ENCODE measurements at places on chromosomes 12 and 14.

- DNase-seq: no peak
Observed at GRCh38 chr12:125194987-125195386, 129.8 kb downstream of the AACS start.

GRCh38 chr14:72753879-72754400 is 140.0 kb downstream of the DPF3 start:
- DNase-seq: no peak

- DNase-seq: no peak
Observed at GRCh38 chr12:91868054-91868453, 277.6 kb downstream of the BTG1 start.

DNA sequence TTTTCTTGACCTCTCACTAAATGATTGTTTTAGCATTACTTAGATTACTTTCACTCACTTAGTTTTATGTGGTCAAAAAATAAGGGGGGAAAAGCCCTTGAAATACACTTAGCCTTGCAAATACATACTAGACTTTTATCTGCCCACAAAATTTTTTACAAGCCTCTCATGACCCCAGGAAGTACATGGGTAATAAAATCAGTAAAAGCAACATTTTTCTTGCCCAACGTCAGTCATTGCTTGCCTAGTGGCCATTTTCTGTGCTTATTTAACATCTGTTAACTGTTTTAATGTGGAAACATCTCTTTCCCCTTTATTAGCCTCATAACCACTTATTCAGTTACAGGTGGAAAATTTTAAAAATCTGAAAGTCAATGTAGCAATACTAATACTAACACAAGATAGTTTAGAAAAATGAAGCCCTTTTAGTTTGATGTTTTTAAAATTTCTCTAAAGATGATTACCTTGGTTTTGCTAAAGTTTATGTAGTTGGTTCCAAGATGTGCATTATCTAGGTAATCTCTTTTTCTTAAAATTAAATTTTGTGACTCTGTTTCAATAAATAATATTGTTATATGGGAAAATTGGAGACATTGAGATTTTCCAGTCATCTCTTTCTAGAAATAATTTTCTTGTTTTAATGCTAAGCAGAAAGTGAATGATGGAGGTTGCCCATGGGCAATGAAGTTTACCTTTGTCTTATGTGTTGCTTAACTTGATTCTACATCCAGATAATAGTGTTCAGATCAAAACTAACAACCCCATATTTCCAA is 175.5 kb downstream of the TMTC2 start:
- DNase-seq: no peak

- no peak for DNase-seq
Observed at GRCh38 chr12:60391051-60391450, 795.2 kb downstream of the SLC16A7 start.

DNA sequence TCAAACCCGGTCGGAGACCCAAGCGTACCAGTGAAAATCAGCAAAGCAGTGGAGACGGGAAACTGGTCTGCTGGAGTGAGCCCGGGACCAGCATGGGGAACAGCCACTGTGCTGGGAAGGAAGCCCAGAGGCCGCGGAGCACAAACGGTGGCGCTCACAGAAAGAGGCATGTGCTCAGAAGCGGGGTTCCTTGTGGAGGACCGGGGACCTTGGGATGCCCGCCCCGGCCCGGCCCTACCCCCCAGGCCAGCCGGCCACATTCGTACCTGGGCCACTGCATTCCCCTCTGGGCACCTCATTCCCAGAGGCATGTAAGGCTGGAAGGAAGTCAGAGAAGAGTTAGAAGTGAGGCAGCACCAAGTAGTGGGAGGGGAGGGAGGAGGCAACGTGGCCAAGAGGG is 79.3 kb downstream of the RFLNA start:
- DNase-seq: no peak

- DNase-seq: no peak
Observed at GRCh38 chr12:119857041-119857591, 20.0 kb downstream of the CIT start.

DNA sequence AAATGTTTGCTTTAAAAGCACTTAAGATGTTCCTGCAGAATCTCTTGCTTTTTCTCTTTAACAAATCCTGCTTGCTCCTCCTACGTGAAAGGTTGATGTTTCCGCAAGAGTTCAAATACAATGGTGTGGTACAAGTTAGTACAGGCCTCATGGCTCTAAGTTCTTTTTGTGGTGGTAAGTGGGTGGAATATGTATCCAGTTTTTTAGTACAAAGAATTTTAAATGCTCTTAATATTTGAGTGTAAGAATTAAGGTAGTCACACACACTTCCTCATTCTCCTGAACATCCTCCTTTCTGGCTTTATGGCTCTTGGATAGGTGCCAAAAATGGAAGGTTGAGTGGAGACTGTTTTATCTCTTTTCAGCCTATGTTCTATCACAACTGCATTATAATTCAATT is 1.8 kb downstream of the OTOGL start:
- no peak for DNase-seq

- no peak for DNase-seq
Observed at GRCh38 chr12:27747111-27747820, 32.8 kb upstream of the KLHL42 start.

- no peak for DNase-seq
Observed at GRCh38 chr12:110756611-110757010, 13.9 kb upstream of the PPP1CC start.

DNA sequence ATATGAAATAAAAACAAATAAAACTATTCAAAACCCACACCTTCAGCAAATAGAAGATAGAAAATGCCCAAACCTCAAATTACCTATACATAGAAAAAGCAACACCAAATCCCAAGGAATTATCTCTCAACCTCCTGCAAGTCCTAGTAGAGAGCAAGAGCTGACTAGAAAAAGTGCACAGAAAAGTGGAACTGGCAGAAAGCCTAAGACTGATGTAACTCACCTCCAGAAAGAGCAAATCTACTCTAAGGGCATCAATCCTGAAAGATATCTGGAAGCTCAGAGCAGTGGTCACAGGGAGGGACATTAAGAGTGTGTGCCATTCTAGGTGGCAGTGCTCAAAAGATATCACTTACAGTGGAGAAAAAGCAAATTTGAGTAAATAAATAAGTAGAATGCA is 62.1 kb upstream of the PLEKHG7 start:
- DNase-seq: no peak

DNA sequence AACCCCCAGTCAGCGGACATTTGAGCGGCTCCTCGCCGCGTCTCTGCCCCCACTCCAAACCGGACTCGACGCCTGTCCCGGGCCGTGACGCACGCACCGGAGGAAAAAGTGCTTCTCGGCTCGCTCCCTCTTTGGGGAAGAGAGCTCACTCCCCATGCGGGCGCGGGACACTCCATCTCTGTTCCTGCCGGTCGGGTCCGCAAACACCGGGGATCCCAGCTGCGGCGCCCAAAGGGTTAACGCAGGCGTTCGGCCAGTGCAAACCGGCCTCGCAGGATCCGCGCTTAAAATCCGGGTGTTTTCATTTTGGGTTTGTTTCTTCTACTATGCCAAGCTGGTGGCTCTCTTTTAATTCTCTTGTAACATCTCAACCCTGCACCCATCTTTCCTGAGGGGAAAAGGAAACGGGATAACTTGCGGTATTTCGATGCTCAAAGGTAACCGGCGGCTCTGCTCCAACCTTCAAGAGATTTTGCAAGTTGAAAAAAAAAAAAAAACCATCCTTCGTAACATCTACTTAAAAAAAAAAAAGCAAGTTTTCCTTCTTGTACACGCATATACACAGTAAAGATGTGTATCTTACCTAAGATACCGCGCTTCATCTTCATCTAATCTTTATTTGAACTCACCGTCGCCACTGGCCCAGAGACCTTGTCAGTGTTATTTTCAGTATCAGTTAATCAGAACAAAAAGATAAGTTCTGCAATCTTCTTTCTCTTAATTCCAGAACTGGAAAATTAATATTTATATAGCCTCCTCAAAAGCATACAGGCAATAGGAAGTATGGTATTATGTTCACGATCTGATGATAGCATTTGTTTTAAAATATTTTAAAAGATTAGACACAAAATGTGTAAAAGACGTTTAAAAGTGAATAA is 1.6 kb upstream of the ATP2B1 start:
- peak; percentile 75 for DNase-seq

DNA sequence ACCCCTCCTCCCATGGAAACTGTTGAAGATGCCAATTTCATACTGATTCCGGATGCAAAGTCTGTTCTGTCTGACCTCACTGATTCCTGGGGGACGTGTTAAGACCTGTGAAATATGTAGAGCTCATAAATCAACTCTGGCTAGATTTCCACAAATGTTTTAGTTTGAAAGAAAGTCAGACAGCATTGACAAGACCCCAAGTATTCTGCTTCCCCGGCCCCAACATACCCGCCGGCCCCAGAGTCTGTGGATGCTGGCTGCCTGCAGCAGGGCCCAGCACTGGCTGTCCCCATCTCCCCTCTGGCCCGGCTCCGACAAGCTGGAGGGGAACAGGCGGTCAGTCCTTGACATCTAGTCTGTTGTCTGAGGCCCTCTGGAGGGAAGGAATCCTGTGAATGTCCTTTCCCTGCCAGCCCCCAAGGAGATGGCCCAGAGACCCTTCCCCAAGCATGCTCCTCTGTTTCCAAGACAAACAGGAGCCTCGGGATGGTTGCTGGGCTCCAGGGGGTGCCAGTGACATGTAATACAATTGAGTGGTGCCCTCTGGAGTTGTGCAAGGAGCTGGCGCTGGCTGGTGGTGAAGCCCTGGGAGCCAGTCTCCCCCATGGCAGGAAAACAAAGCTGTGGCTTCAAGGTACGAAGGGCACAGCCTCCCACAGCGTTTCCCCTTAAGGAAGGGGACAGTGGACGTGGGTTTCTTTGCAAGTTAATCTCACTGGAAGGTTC is 22.3 kb downstream of the FBLN5 start:
- no peak for DNase-seq

- no peak for DNase-seq
Observed at GRCh38 chr12:118982302-118982701, 961 bp downstream of the SRRM4 start.

DNA sequence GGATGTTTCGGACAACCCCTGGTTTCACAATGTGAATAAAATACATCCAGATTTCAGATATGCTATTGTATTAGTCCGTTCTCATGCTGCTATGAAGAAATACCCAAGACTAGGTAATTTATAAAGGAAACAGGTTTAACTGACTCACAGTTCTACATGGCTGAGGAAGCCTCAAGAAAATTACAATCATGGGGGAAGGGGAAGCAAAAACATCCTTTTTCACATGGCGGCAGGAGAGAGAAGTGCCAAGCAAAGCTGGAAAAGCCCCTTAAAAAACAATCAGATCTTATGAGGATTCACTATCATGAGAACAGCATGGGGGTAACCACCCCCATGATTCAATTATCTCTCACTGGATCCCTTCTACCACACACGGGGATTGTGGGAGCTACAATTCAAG is 451.7 kb downstream of the MDGA2 start:
- no peak for DNase-seq

DNA sequence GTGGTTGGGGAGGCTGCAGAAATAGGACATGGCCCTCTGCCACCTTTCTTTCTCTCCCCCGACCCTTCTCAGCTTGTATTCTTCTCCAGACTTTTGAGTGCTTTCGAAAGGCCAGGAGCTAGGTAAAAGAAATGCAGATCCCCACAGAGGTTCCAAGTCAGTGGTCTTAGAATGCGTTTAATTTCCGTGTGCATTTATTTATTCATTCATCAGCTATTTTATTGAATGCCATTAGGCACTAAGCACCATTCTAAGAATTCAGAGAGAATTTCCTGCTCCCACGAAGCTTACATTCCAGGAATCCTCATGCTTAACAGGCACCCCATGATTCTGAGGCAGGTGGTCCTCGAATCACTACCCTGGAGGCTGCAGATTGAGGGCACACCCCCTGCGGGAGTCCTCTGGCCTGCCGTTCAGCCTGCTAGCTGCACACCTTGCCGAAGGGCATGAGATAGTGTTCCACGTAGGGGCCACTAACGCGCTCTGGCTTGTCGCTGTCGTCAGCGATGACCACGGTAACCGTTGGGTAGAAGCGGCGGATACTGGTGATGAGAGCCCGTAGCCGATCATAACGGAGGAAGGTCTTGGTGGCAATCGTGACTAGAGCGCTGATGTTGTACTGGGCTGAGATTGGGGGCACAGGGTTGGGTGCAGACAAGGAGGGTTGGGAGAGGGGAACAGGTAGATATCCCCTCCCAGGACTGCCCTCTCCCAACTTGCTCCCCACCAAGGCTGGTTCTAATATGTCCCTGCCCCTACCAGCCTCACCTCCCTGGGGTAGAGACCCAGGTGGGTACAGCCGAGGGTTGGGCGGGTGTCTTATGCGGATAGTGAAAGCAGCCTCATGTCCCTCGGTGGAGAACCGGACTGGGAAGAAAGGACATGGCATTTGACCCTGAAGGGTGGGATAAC is 4.5 kb downstream of the B4GALNT1 start:
- DNase-seq: no peak

GRCh38 chr12:88579161-88579517 is 1.1 kb downstream of the KITLG start:
- no peak for DNase-seq

DNA sequence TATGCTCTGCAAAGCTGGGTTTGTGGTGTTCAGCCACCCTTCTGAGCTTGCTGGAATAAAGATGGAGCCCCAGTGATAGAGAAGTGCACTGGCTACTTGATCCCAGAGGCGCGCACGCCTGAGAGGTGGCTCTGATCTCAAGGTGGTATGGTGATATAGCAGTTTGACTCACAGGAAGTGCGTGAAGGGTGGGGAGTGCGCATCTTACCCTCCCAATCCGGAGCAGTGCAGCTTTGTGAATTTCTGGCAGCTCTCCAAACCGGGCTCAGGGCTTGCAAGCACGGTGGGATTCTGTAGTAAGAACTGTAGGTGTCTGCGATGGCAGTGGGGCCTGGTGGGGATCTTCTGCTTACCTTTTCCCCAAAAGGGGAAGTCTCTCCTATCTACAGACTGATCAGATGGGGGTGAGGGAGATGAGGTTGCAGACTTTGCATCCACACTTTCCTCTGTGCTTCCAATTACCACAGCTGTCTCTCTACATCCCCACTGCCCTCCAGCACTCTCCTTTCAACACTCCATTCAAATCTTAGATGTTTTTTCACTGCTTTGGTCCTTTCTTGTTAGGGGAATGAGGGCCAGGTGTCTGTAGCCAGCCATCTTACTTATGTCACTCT is 197.4 kb upstream of the SLC38A2 start:
- no peak for DNase-seq

DNA sequence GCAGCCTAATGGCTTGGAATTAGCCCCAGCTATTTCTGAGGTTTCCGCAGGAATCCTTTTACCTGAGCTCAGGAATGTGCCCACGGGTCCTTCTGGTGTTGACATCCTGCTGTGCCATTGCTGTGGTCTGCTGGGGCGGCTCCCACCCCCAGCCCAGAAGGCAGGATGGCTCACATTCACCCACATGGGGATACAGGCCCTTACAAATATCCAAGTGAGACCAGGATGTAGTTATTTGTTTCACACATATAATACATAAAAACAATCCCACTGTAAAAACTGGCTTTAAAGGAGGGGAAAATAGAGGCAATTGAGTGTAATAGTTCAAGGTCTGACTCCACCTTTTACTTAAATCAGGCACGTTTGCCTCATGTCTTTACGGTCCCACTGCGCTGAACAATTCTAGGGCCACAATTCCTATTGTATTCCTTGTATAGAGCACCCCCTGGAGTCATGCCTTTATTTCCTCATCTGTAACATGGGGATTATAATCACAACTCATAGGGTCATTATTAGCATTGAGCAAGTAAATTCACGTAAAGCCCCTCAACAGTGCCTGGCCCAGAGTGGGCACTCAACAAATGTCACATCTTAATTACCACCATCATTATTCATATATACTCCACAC is 57.2 kb upstream of the FICD start:
- no peak for DNase-seq

Data from activated CD8-positive, alpha-beta memory T cell treated with anti-CD3 and anti-CD28 coated beads, Interleukin-2, amount 50 U/mL, for 48 hours (primary cell).